HCT116 (cell line): ENCODE measurements at places on chromosomes 11 and 22. TPM values are rescaled to one million over a fixed set of nuclear protein-coding genes. Genes with fewer than 3 reads are reported as not detected.

FXYD6 gene
- 2.5 TPM for total RNA-seq

IFITM1 gene
- total RNA-seq = 6.1 TPM

DNA sequence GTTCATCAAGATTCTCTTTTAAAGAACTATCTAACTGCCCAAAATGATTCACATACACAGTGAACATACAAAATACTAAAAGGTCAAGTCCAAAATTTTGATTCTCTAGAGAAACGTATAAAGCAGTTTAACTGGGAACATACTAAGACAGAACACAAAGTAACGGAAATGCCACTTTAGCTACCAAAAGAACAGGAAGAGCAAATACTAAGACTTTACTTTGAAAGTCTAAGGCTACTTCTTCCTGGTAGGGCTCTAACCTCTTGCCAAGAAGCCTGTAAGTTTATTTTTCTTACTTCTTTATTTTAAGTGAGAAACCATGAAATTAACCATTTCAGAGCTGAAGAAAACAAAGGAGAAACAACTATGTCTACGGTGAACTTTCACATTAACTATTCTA lies 6.2 kb downstream of the PICALM start:
- H3K4me3 ChIP-seq = no peak overlapping the region
- DNase-seq = no peak
- H3K27ac ChIP-seq = no peak overlapping the region
- H3K27me3 ChIP-seq = no peaks in the 10 kb centered on the region
- H3K36me3 ChIP-seq = no peaks in the 10 kb centered on the region
- H3K4me1 ChIP-seq = peaks cover 14% of the 10 kb centered on the region

GRCh38 chr11:7666292-7666866 lies 6.9 kb downstream of the CYB5R2 start:
- H3K36me3 ChIP-seq = no peaks in the 10 kb centered on the region
- H3K27ac ChIP-seq = no peak overlapping the region
- no peaks in the 10 kb centered on the region for H3K27me3 ChIP-seq
- peaks cover 2% of the 10 kb centered on the region; the same call in 1 of the 2 replicates for H3K4me1 ChIP-seq

- no peaks in the 10 kb centered on the region for H3K36me3 ChIP-seq
- DNase-seq = no peak
- H3K4me1 ChIP-seq = peaks cover 23% of the 10 kb centered on the region
These were observed 12.8 kb downstream of the ARRB1 start for GRCh38 chr11:75338516-75339208.

- no peaks in the 10 kb centered on the region for H3K36me3 ChIP-seq
- DNase-seq = no peak
- no peak overlapping the region for H3K4me3 ChIP-seq
- peaks cover 50% of the 10 kb centered on the region; the same call in 1 of the 2 replicates for H3K27me3 ChIP-seq
These were observed 201.5 kb downstream of the TRIM29 start for GRCh38 chr11:119936426-119936825.

DNA sequence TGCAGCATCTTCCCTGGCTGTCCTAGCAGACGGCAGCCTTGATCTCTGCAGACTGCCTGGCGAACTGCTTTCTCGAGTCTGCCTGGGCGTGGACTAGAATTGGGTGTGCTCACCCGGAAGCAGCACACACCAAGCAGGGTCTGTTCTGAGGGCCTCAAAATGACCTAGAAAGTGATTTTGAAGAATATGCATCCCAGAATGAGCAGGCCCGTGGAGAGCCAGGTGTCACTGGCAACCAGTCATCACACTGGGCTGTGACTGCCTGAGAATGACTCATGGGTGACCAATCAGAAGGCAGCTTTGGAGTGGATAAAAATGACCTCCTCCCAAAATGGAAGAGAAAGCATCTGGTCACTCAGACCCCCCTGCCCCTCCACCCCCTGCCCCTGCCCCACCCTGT lies 114.9 kb upstream of the NECTIN1 start:
- H3K4me1 ChIP-seq = no peaks in the 10 kb centered on the region
- DNase-seq = no peak
- no peak overlapping the region for H3K27ac ChIP-seq

DNA sequence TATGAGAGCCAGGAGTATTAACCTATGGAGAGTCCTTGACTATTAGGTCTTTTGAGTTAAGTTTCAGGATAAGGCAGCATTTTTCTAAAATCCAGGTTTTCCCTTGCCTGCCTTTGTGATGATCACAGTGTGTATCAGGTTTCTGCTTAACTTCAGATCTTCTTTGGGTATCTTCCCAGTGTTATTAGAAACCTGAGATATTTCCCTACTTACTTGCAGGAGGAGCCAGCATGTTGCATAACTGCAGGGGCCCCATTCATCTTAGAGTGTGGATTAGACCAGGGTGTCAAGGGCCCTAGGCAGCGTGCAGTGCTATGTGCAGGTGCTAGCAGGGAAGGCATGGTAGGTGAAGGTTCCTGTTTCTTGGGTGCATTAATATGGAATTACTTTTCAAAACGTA lies 69.5 kb downstream of the ZNRF3 start:
- H3K4me3 ChIP-seq = no peak overlapping the region
- no peaks in the 10 kb centered on the region for H3K36me3 ChIP-seq
- H3K4me1 ChIP-seq = peaks cover 26% of the 10 kb centered on the region
- H3K27ac ChIP-seq = no peak overlapping the region

CARD18 gene
- total RNA-seq = not detected

DNA sequence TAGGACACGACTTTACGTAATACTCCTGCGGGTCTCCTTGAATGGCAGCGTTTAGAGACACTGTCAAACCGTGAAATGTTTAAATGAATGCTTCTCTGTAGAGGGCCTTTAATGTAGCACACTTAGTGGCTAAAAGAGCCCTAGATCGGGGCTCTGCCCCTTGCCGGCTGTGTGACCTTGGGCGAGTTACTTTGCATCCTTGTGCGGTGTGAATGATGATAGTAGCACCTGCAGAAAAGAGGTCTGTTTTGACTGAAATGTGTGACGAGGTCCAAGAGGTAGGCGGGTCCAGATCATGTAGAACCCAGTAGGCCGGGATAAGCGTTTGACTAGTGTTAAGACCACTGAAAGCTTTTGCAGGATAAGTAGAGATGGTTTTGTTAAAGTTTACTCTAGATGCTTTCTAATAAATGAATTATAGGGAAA lies 866 bp downstream of the MED17 start:
- peak overlapping the region; percentile 87 for H3K27ac ChIP-seq
- no peaks in the 10 kb centered on the region for H3K27me3 ChIP-seq
- peak overlapping the region; percentile 75 for H3K4me3 ChIP-seq
- DNase-seq = peak; percentile 2
- peaks cover 12% of the 10 kb centered on the region for H3K4me1 ChIP-seq

GRCh38 chr11:113971506-113972195 lies 3.3 kb upstream of the HTR3A start:
- no peak overlapping the region for H3K4me3 ChIP-seq
- peaks cover 8% of the 10 kb centered on the region; the same call in 1 of the 2 replicates for H3K27me3 ChIP-seq
- H3K27ac ChIP-seq = no peak overlapping the region
- peaks cover 13% of the 10 kb centered on the region; the same call in 1 of the 2 replicates for H3K4me1 ChIP-seq
- no peak for DNase-seq

- peak; percentile 53 for DNase-seq
- H3K4me1 ChIP-seq = peaks cover 44% of the 10 kb centered on the region
- H3K4me3 ChIP-seq = peak overlapping the region; percentile 31
These were observed 14.6 kb downstream of the DKK3 start for GRCh38 chr11:11993839-11994238.

GRCh38 chr22:30314915-30315314 lies 11.8 kb downstream of the TBC1D10A start:
- DNase-seq = no peak
- H3K4me3 ChIP-seq = no peak overlapping the region; the same call in 1 of the 2 replicates
- no peaks in the 10 kb centered on the region for H3K27me3 ChIP-seq
- H3K4me1 ChIP-seq = peaks cover 60% of the 10 kb centered on the region
- no peaks in the 10 kb centered on the region for H3K36me3 ChIP-seq

- no peak overlapping the region for H3K4me3 ChIP-seq
- no peak for DNase-seq
- H3K36me3 ChIP-seq = peaks cover 8% of the 10 kb centered on the region; the same call in 1 of the 2 replicates
These were observed 73.4 kb upstream of the YWHAH start for GRCh38 chr22:31870890-31871289.

SCN3B gene
- 0.05 TPM for total RNA-seq

- no peak for DNase-seq
- no peak overlapping the region for H3K4me3 ChIP-seq
- no peaks in the 10 kb centered on the region for H3K36me3 ChIP-seq
- peaks cover 4% of the 10 kb centered on the region; the same call in 1 of the 2 replicates for H3K4me1 ChIP-seq
These were observed 83.9 kb upstream of the MTNR1B start for GRCh38 chr11:92885600-92885999.

DNA sequence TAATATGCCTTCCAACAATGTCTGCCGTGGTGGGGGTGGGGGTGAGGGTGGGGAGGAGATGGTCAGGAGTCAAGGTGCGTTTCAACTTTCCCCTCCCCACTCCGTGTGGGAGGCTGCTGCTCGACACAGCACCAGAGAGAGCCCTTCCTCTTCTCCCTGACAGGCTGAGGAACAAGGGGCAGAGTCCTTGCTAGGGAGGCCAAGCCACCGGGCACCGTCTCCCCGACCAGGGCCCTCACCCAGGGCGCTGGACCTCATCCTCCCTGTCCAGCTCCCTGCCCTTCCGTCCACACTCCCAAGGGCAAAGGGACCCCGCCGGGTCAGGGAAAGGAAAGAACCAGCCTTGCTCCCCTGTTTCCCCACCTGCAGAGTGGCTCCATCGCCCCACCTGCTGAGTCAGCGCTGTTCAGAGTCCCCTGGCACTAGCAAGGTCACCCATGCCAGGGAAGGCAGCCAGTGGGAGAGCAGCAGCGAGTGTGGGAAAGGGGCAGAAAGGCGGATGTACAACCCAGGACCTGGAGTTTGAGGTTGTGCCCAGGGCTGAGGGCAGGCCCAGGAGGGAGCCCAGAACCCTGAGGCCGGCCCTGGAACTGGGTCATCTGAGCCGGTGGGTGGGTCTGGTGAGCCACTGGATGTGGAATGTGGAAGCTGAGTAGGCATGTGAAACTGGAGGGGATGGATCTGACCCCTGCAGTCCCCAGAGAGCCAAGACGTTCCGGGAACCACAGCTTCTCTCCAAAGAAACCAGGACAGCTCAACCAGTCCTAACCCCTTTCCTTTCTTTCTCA lies 47.2 kb downstream of the BUD13 start:
- no peak for DNase-seq
- H3K27ac ChIP-seq = no peak overlapping the region
- no peaks in the 10 kb centered on the region for H3K36me3 ChIP-seq
- H3K4me3 ChIP-seq = no peak overlapping the region

DNA sequence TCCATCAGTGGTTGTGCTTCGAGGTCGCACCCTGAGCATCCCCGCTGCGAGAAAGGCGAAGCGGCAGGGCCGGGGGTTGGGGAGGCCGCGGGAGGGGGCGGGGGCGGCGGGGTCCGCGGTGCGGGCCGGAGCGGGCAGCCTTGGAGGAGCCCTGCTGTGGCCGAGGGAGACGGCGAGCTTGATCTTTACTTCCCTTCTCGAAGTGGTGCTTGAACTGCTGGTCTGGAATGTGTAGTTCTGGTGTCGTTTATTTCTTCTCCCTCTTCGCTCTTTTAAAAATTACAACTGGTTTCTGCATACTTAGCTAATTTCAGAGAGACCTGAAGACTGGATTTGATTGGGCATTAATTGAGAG lies 1.1 kb downstream of the APLP2 start:
- peak overlapping the region; percentile 85; the same call in 1 of the 2 replicates for H3K27ac ChIP-seq
- H3K27me3 ChIP-seq = no peaks in the 10 kb centered on the region
- no peaks in the 10 kb centered on the region for H3K36me3 ChIP-seq
- peaks cover 29% of the 10 kb centered on the region for H3K4me1 ChIP-seq
- peak overlapping the region; percentile 71 for H3K4me3 ChIP-seq

- DNase-seq = peak; percentile 75
- H3K27me3 ChIP-seq = no peaks in the 10 kb centered on the region
- no peak overlapping the region for H3K27ac ChIP-seq
- no peak overlapping the region for H3K4me3 ChIP-seq
- peaks cover 24% of the 10 kb centered on the region for H3K4me1 ChIP-seq
- no peaks in the 10 kb centered on the region for H3K36me3 ChIP-seq
These were observed 106.8 kb downstream of the ABTB2 start for GRCh38 chr11:34250732-34251588.
